ENCODE measurements at places on chromosomes 1 and 21. TPM values are rescaled to one million over a fixed set of nuclear protein-coding genes. Genes with fewer than 3 reads are reported as not detected.

The ADCY10 gene
- total RNA-seq = not detected

The ZNF687 gene
- 12.6 TPM for total RNA-seq

The PLA2G2D gene
- not detected for total RNA-seq

The CR1L gene
- total RNA-seq = 0.14 TPM

The PEX11B gene
- 34.0 TPM for total RNA-seq

Measured in dermis blood vessel endothelial cell (primary cell).